Epithelial cell of proximal tubule (primary cell): ENCODE measurements at places on chromosomes 2 and 18. TPM values are rescaled to one million over a fixed set of nuclear protein-coding genes. Genes with fewer than 3 reads are reported as not detected.
A peak's percentile ranks its signal among the peaks of the same experiment; 100 is the strongest.

SNTG2 gene
- 0.22 TPM in 1 of 2 replicates, not detected in the other for total RNA-seq

DNA sequence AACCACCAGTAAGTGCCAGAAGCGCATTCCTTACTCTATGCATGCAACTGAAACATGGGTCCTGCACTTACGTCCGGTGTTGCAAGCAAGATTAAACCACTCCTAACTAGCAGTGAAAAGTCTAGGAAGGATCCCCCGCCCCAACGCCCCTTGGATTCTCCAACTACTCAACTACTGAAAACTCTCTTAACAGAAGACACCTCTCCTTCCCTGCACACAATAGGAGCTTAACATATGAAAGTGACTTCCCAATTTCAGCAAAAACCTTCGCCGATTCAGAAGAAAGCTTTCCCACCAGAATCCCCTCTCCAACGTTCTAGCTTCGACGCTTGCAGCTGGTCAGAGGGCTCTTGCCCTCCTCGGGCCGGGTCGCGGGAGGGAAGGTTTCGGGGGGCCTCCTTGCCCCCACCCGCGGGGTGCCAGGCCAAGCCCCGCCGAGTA, 578 bp downstream of the IWS1 start:
- DNase-seq: peak; percentile 22

GRCh38 chr2:38409156-38410102, 32.4 kb upstream of the ATL2 start:
- DNase-seq: no peak

ST6GAL2 gene
- total RNA-seq: 0.23 and 0.80 TPM in 2 replicates

ANKRD39 gene
- 31.9 and 54.8 TPM in 2 replicates for total RNA-seq

GRCh38 chr2:19532547-19533196, 174.2 kb upstream of the OSR1 start:
- no peak for DNase-seq

NOL4 gene
- total RNA-seq: 0.07 and 0.23 TPM in 2 replicates

DNA sequence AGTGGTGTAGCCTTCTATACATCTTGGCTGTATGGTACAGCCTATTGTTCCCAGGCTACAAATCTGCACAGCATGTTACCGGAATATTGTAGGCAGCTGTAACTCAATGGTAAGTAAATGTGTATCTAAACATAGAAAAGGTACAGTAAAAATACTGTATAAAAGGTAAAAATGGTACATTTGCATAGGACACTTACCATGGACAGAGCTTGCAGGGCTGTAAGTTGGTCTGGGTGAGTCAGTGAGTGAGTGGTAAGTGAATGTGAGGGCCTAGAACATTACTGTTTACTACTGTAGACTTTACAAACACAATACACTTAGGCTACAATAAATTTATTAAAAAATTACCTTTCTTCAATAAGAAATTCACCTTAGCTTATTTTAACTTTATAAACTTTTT, 3.7 kb upstream of the MRPS9 start:
- DNase-seq: no peak

DNA sequence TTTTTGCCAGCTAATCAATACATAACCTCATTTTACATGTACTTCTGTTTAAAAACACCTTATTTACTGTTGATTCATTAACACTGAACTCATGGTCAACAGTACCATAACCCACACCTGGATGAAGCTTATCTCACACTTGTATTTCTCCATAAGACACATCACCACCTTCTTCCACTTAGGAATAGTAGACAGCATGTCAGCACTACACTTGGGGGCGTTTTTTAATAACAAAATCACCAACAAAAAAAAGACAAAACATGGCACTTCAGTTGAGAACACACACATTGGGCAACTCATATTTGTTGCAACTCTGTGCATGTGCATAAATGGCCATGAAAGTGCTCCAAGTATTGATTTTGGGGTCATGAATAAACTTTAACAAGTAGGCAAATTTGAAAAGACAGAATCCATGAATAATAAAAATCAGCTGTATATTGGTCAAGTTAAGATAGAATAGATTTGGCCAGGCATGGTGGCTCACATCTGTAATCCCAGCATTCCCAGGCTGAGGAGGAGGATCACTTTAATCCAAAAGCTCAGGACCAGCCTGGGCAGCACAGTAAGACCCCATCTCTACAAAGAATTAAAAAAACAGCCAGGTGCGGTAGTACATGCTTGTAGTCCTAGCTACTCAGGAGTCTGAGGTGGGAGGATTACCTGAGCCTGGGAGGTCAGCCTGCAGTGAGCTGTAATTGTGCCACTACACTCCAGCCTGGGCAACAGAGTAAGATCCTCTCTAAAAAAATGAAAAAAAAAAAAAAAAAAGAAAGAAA, 84.4 kb upstream of the SRD5A2 start:
- DNase-seq: no peak

REG3G gene
- not detected in 2 replicates for total RNA-seq

GRCh38 chr18:58993260-58993659, 128.6 kb downstream of the ZNF532 start:
- peak; percentile 82 for DNase-seq

ANKMY1 gene
- 4.0 and 9.1 TPM in 2 replicates for total RNA-seq

DNA sequence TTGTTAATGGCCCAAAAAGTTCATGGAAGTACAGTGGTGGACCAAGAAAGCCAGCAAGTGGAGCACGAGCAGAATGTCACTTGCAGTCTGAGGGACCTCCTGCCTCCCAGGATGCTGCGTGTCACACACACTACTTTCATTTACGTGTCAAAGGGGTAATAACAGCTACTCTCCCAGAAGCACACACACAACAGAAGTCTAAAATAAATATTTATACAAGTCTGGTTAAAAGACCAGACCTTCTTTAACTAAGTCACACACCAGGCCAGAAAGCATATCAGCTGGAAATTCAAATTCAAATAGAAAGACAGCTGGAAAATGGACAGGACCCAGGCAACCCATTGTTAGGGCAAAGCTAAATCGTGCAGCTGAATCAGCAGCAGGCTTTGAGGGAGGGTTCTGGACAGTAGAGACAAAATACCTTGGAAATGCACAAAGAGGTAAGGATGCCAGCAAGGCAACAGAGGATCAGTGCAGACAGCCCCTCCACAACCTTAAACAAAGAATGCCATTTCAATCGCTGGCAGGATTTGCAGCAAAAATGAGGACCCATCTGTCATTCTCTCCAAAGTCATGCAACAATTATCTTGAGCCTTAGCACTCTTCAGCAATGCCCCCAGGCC, 160.5 kb downstream of the TMEM163 start:
- no peak for DNase-seq

DNA sequence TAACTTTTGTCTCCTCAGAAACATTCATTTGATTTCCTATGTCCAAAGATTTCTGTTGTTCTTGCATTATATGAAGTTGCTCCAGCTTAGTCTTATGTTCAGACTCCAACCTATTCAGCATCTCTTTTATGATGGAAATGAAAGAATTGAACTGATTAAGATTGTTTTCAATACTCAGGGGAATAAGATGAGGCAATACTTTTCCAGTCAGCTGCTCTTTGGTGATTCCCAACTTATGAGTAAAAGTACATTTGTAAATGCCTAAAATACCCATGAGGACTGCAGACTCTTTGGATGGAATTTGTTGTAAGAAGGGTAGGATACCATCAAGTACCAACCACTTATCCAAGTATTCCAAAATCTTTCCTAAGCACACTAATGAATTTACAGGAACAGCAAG, 39.8 kb downstream of the TRAK2 start:
- no peak for DNase-seq

LONRF2 gene
- 0.43 and 1.3 TPM in 2 replicates for total RNA-seq

- DNase-seq: no peak
Observed at GRCh38 chr2:200212862-200213425, 93.5 kb upstream of the SPATS2L start.

PKP4 gene
- 39.3 and 41.0 TPM in 2 replicates for total RNA-seq

- no peak for DNase-seq
Observed at GRCh38 chr2:152874955-152875354, 156.5 kb downstream of the ARL6IP6 start.

DTNB gene
- 4.8 and 5.6 TPM in 2 replicates for total RNA-seq

- peak; percentile 84 for DNase-seq
Observed at GRCh38 chr2:189347540-189347939, 93.7 kb upstream of the WDR75 start.

GRCh38 chr2:238139196-238140039, 950 bp downstream of the KLHL30 start:
- no peak for DNase-seq
